CD4-positive, alpha-beta T cell treated with Interleukin-4 for 4 hours (primary cell): ENCODE measurements at places on chromosomes 16 and 17.

GRCh38 chr16:88301431-88301830 lies 81.3 kb upstream of the ZNF469 start:
- no peak for DNase-seq

GRCh38 chr17:43540821-43541674 lies 5.1 kb downstream of the ETV4 start:
- DNase-seq: no peak

DNA sequence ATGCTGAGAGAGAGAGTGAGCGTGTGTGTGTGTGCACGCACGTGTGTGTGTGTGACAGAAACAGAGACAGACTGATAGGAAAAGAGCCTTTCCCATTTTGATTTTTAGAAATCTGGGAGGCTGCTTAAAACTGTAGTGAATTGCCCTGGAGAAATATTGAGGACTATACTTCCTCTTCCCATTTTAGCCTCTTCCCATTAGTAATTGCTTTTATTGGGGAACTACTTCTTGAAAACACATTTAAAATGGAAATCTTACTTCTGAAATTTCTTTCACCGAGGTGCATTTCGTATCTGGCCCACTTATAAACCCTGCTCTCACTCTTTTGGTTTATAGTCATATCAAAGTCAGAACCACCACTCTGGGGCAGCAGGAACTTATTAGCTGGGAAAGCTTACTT lies 47.1 kb downstream of the NUP93 start:
- DNase-seq: no peak

- no peak for DNase-seq
Observed at GRCh38 chr16:82178352-82178751, 8.3 kb upstream of the MPHOSPH6 start.
